ENCODE measurements at places on chromosomes 4 and X.

DNA sequence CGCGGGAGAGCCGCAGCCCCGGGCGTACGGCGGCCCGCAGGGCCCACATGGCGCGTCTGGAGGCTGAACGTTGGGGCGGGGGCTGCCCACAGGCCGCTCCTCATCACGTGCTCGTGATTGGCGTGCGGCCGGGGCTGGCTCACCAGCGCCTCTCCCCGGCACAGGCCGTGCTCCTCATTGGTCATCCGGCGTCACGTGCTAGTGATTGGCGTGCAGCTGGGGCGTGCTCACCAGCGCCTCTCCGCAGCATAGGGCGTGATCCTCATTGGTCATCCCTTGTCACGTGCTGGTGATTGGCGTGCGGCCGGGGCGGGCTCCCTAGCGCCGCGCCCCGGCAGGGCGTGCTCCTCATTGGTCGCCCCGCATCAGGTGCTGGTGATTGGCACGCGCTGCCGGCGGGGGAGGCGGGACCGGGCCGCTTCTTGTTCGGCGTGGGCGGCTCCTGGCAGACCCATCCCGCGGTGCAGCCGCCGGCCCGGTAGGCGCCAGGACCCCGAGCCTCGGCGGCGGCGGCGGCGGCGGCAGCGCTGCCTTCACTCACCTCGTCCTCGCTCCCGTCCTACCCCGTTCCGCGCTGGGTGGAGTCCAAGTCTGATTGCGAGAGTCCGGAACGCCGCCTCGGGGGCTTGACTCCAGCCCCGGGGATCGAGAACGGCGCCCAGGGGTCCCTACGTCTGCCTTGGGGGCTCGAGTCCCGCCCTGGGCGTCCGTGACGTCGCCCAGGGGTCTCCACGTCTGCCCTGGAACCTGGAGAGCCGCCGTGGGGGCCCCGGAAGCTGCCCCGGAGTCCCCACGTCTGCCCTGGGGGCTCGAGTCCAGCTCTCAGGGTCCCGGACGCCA, at the start of gene GTPBP6:
TSS of gene GTPBP6 (minus strand) at position 58 of the 840 bp plus-strand sequence. CDS start at position 49, 9 bp downstream.
- DNase-seq: peak; percentile 97

- DNase-seq: no peak
Measured at GRCh38 chr4:147311956-147312355, 168.9 kb upstream of the EDNRA start.

- no peak for DNase-seq
Measured at GRCh38 chr4:6565691-6566390, 9.1 kb upstream of the MAN2B2 start.

DNA sequence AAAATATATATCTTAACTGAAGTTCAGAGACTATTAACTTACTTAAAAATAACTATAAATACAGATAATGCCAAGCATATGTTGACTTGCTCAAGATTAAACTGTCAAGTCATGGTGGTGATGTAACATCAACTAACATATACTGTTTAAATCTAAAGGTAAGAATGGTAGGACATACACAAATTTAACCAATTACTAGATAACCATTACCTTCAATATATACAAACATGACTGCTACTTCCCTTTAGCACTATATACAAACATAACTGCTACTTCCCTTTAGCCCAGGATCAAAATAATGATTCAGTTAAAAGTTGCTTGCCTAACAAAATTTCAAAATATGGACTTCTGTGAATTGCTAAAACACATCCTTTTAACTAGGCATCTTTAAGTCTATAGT, 14.9 kb downstream of the HNRNPD start:
- no peak for DNase-seq

DNA sequence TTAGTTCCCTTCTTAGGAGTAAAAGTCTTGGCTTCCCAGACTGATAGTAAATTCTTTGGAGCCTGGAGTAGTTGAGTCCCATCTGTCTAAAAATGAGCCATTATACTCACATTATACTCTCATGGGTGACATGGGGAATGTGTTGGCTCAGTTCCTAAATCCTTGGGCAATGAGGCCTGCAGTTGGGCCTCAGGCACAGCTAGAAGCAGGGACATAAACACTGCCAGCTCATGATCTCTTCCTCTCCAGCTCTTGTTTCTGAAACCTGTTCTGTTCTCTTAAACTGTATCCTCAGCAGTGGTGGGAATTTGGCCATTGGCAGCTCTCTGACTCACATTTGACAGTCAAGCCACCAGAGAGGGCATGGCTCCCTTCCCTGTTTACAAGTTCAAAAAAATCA, 212.5 kb downstream of the SPATA18 start:
- no peak for DNase-seq

GRCh38 chr4:157907226-157907946, 265.4 kb downstream of the GASK1B start:
- no peak for DNase-seq

DNA sequence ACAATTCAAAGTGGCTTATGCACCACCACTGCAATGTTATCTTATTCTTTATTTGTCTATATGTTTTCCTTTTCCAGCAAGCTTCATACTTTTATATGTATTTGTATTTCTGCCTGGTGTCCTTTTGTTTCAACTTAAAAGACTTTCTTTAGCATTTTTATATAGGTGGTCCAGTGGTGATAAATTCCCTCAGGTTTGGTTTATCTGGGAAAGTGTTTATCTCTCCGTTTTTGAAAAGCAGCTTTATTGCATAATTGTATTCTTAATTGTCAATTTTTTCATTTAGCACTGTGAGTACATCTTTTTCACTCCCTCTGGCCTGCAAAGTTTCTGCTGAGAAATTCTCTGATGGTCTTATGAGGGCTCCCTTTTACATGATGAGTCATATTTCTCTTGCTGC, 479.0 kb upstream of the GRID2 start:
- DNase-seq: no peak

- DNase-seq: no peak
Measured at GRCh38 chr4:73752424-73752823, 12.1 kb downstream of the CXCL8 start.

GRCh38 chrX:17496407-17496806, 121.4 kb downstream of the NHS start:
- no peak for DNase-seq
